ENCODE measurements at places on chromosomes 7 and 10.

DNA sequence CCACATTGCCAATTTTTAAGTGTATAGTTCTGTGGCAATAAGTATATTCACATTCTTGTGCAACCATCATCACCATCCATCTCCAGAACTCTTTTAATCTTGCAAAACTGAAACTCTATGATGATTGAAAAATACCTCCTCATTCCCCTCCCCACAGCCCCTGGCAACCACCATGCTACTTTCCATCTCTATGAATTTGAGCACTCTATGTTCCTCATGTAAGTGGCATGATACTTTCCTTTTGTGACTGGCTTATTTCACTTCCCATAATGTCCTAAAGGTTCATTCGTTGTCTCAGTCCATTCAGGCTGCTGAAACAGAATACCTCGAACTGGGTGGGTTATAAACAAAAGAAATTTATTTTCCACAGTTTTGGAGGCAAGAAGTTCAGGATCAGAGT, 23.4 kb upstream of the EGR2 start:
- no peak for DNase-seq

DNA sequence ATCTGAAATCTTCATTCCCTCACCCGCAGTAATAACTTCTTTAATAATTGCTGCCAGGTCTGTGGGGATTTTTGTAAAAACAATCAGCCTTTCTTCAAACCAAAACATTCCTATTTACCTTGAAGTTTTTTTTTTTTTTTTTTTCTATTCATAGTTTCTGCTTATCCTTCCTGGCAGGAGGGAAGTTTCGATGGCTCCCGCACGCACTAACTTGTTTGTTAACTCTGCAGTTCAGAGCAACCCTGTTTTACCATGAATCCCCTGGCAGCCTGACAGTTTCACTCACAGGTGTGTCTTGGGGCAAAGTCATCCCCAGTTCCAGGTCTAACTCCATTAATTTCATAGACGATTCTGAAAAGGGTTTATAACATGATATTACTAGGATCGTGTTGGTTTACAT, 149.3 kb downstream of the KLF6 start:
- DNase-seq, result no peak

GRCh38 chr10:14652067-14652466, 122.6 kb downstream of the FAM107B start:
- DNase-seq, result no peak

DNA sequence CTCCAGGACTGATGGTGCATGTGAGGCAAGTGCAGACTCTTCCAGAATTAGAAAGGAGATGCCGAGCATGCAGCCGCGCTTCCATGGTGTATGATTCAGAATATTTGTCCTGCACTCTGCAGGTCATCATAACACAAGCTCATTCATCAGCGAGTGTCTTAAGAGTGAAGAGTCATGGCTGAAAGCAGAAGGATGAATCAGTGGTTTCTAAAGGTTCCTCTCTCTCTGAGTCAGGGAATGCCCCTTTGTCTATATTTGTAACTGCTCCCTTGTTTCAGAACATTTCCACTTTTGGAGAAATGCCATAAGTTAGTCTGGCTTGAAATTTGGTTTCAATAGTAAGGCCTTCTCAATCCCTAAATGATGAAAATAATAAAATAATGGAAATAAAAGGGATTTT, 52.3 kb downstream of the HECW1 start:
- DNase-seq, result peak; percentile 95

Data from H54 (cell line).